Panc1 (cell line): ENCODE measurements at places on chromosomes 6 and 20. TPM values are rescaled to one million over a fixed set of nuclear protein-coding genes. Genes with fewer than 3 reads are reported as not detected.

GRCh38 chr20:14757728-14758127 is 420.3 kb upstream of the FLRT3 start:
- H3K27ac ChIP-seq, result no peak overlapping the region
- H3K4me1 ChIP-seq, result no peaks in the 10 kb centered on the region
- DNase-seq, result no peak
- no peaks in the 10 kb centered on the region for H3K36me3 ChIP-seq
- no peak overlapping the region for H3K4me3 ChIP-seq

- DNase-seq, result no peak
- no peaks in the 10 kb centered on the region for H3K4me1 ChIP-seq
- no peaks in the 10 kb centered on the region for H3K27me3 ChIP-seq
These were observed 951.3 kb downstream of the EPHA7 start for GRCh38 chr6:92468066-92468465.

The TBC1D22B gene
- 13.0 TPM for total RNA-seq

GRCh38 chr6:26520237-26520849 is 17.8 kb upstream of the HMGN4 start:
- peak overlapping the region; percentile 92 for H3K27ac ChIP-seq
- no peaks in the 10 kb centered on the region for H3K27me3 ChIP-seq
- peaks cover 9% of the 10 kb centered on the region for H3K4me1 ChIP-seq

The RIPPLY2 gene
- 6.5 TPM for total RNA-seq

DNA sequence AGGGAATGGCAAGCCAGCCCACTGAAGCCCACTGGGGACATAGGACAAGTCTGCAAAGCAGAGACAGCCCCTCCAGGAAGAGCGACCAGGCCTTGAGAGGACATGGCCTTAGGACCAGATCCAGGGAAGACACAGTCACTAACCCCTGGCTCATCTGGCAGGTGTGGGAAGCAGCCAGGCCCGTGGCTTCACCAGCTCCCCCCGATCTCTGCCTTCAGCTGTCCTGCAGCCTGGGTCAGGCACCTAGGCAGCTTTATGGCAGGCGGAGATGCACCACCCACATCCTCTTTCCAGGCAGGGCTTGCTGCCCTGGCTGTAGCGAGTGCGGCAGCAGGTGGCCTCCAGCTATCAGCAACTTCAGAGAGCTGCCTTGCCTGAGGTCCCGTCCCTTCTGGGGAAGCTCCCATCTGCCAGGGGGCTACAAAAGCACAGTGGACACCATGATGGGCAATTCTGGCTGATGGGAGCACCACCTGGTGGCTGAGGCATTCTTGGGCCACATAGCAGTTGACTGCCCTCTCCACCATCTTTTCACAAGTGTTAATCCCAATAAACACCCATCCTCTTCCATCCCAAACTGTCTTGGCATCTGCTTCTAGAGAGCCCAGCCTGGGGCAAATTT is 85.8 kb downstream of the DZANK1 start:
- DNase-seq, result no peak
- H3K4me3 ChIP-seq, result no peak overlapping the region
- H3K36me3 ChIP-seq, result no peaks in the 10 kb centered on the region
- no peak overlapping the region for H3K27ac ChIP-seq

DNA sequence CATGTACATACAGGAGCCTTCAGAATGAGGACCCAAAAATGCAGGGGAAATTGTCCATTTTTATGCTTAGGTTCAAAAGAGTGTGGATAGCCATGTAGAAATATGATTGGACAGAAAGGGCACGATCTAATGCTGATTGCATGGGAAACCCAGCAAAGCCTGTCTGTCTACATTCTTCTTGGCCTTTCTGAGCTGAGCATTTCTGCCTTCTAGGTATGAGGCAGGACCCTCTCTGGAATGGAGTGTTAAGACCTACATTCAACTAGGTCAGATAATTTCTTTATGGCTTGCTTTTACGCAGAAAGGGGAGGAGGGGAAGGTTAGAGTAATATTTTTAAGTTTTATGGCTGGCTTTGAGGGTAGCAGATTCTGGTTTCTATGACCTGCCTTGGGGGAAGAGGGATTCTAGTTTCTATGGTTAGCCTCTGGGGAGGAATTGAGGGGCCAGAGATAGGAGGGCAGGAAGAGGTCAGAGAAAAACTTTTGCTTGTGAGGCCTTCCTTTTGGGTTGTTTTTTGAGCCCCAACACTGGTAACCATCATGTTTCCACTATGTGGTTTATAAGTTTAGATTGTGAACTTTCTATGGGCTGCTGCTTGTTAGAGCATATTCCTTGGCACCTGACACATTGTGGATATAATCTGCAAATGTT is 63.5 kb downstream of the LYRM2 start:
- H3K36me3 ChIP-seq, result no peaks in the 10 kb centered on the region
- no peak overlapping the region for H3K4me3 ChIP-seq
- no peak overlapping the region for H3K27ac ChIP-seq
- no peaks in the 10 kb centered on the region for H3K27me3 ChIP-seq

The FOXF2 gene
- 12.7 TPM for total RNA-seq

The FKBP1C gene
- 0.49 TPM for total RNA-seq

DNA sequence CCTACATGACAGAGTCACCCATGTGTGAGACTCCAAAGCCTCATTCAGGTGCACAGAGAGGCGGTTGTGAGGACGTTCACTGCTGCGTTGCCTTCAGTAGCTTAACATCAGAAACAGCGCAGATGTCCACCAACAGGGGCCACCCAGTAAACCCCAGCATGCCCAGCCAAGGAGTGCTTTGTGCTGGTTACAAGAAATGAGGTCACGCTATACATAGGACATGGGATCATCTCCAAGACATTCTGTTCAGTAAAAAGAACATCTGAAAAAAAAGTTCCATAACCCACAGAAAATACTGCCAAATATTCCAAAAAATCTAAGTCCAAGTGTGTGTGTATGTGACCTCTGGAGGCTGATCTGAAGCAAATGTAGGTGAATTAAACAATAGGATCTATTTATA is 16.0 kb downstream of the SLC52A3 start:
- no peak overlapping the region for H3K4me3 ChIP-seq
- H3K4me1 ChIP-seq, result no peaks in the 10 kb centered on the region
- H3K36me3 ChIP-seq, result no peaks in the 10 kb centered on the region
- H3K27ac ChIP-seq, result no peak overlapping the region
- no peak for DNase-seq
- H3K27me3 ChIP-seq, result no peaks in the 10 kb centered on the region

GRCh38 chr6:17894905-17895304 is 92.5 kb downstream of the KIF13A start:
- no peaks in the 10 kb centered on the region for H3K4me1 ChIP-seq
- no peak overlapping the region for H3K27ac ChIP-seq
- no peaks in the 10 kb centered on the region for H3K27me3 ChIP-seq
- DNase-seq, result no peak

DNA sequence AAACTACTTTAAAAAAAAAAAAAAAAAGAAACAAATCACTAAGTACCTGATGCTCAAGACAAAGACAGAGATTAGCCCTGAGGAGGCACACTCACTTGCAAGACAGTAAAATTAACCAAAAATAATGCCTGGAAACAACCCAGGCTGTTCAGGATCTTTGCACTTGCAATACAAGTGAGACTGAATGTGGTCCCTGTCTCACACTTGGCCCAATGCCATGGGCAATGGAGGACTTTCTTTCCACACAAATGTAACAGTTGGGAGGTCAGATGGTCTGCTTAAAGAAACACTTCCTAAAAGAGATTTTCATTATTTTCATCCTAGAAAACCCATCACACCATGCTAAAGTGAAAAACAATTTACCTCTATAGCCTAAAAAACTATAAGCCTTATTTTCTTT is 16.2 kb downstream of the STAU1 start:
- no peak overlapping the region for H3K4me3 ChIP-seq
- DNase-seq, result no peak
- no peaks in the 10 kb centered on the region for H3K27me3 ChIP-seq
- H3K36me3 ChIP-seq, result no peaks in the 10 kb centered on the region
- no peak overlapping the region for H3K27ac ChIP-seq

GRCh38 chr6:4916954-4917561 is 86.8 kb downstream of the RPP40 start:
- DNase-seq, result no peak
- H3K36me3 ChIP-seq, result no peaks in the 10 kb centered on the region
- H3K27me3 ChIP-seq, result no peaks in the 10 kb centered on the region

The HINT3 gene
- total RNA-seq, result 11.5 TPM

GRCh38 chr20:43188861-43189553 is 699 bp downstream of the PTPRT start:
- no peaks in the 10 kb centered on the region for H3K4me1 ChIP-seq
- H3K36me3 ChIP-seq, result no peaks in the 10 kb centered on the region; the same call in 1 of the 2 replicates
- H3K4me3 ChIP-seq, result no peak overlapping the region
- no peak overlapping the region for H3K27ac ChIP-seq

The COL10A1 gene
- not detected for total RNA-seq

The PRDM1 gene
- total RNA-seq, result 2.6 TPM

- H3K27me3 ChIP-seq, result no peaks in the 10 kb centered on the region
- no peak overlapping the region for H3K4me3 ChIP-seq
- no peaks in the 10 kb centered on the region for H3K36me3 ChIP-seq
- H3K4me1 ChIP-seq, result no peaks in the 10 kb centered on the region
These were observed 41.2 kb downstream of the LYRM2 start for GRCh38 chr6:89597372-89597771.

The CRISP3 gene
- total RNA-seq, result not detected

The OPN5 gene
- total RNA-seq, result not detected

The OLIG3 gene
- not detected for total RNA-seq

The LY6G6F gene
- not detected for total RNA-seq

DNA sequence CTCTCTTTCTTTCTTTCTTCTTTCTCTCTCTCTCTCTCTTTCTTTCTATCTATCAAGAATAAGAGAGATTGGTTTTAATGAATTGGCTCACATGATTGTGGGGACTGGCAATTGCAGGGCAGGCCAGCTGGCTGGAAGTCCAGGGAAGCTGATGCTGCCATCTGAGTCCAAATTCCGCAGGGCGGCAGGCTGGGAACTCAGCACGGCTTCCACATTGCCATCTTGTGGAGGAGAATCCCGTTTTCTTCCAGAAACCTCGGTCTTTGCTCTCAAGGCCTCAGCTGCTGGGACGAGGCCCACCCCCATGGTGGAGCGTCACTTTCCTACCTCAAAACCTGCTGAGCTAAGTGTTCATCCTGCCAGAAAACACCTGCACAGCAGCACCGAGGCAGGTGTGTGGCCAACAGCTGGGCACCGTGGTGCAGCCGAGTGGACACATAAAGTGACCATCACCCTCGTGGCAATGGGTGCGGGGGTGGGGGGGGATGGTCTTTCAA is 58.8 kb upstream of the SLCO4A1 start:
- H3K36me3 ChIP-seq, result no peaks in the 10 kb centered on the region
- no peak for DNase-seq
- peaks cover 53% of the 10 kb centered on the region for H3K4me1 ChIP-seq
- no peaks in the 10 kb centered on the region for H3K27me3 ChIP-seq

DNA sequence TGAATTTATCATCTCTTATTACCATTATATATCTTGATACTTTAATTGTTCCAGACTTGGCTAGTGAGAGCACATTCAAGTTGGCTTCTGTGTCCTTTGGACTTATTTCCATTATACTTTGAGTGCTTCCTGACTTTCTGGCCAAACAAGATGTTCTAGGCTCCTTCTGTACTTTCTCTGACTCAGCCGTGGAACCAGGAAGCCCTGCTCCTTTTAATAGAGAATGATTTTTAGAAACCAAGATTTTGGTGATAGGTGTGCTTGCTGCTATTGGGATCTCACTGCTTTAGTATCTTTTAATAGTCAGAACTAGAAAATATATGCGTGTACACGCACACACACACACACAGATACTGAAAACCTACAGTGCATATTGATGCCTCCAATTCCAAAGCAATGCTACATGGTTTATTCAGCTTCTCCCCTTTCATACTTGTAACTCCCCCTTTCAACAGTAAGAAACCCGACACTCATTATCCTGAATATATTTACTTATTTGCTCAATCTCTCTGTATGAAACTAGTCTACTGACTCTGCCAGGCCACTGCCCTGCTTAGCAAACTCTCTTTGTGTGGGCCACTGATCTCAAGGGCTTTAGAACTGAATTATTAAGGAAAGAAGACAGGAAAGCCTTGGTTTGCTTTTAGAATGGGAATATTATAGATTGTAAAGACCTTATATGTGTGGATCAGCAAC is 42.7 kb upstream of the EZR start:
- H3K27ac ChIP-seq, result no peak overlapping the region
- no peaks in the 10 kb centered on the region for H3K27me3 ChIP-seq
- no peak overlapping the region for H3K4me3 ChIP-seq
- H3K4me1 ChIP-seq, result peaks cover 30% of the 10 kb centered on the region

GRCh38 chr6:19210849-19211590 is 626.1 kb upstream of the ID4 start:
- H3K27ac ChIP-seq, result no peak overlapping the region
- H3K4me3 ChIP-seq, result no peak overlapping the region
- H3K27me3 ChIP-seq, result no peaks in the 10 kb centered on the region
- H3K36me3 ChIP-seq, result no peaks in the 10 kb centered on the region

GRCh38 chr6:129269076-129269475 is 386.1 kb downstream of the LAMA2 start:
- H3K27me3 ChIP-seq, result no peaks in the 10 kb centered on the region
- H3K4me1 ChIP-seq, result no peaks in the 10 kb centered on the region
- no peak overlapping the region for H3K4me3 ChIP-seq
- no peak overlapping the region for H3K27ac ChIP-seq

- no peak overlapping the region for H3K27ac ChIP-seq
- no peaks in the 10 kb centered on the region for H3K36me3 ChIP-seq
- no peak overlapping the region for H3K4me3 ChIP-seq
- DNase-seq, result no peak
- H3K27me3 ChIP-seq, result no peaks in the 10 kb centered on the region
- no peaks in the 10 kb centered on the region for H3K4me1 ChIP-seq
These were observed 27.5 kb downstream of the TFAP2C start for GRCh38 chr20:56656632-56657031.

DNA sequence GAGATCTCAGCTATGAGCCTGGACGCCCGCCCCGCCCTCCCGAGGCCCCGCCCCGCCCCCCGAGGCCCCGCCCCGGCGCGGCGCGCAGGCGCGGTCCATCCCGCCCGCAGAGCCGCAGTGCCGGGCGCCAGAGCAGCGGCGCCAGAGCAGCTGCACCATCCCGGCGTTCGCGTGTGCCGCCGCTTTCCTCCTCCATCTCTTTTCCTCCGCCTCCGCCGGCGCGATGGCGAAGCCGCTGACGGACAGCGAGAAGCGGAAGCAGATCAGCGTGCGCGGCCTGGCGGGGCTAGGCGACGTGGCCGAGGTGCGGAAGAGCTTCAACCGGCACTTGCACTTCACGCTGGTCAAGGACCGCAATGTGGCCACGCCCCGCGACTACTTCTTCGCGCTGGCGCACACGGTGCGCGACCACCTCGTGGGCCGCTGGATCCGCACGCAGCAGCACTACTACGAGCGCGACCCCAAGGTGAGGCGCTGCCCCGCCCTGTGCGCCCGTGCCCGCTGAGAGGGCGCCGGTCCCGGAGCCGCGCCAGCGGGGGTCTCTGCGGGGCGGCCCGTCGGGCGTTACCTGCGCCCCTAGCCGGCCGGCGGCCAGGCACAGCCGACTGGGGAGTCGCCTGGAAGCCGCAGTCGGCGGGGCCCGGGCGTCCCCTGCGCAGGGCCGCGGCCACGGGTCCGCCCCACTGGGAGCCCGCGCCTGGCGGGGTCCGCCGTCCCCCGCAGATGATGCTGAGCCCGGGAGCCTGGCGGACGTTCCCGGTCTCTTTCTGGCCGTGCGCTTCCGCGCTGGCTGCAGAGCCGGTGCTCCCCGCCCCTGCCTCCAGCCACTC is at the start of gene PYGB:
Gene PYGB, plus strand, starts transcription at position 130 of the 830 bp plus-strand sequence. Its CDS starts 94 bp downstream, at position 224.
- peaks cover 45% of the 10 kb centered on the region for H3K4me1 ChIP-seq
- peaks cover 2% of the 10 kb centered on the region; the same call in 1 of the 2 replicates for H3K36me3 ChIP-seq
- H3K4me3 ChIP-seq, result peak within 1 kb of the TSS; percentile 92
- no peaks in the 10 kb centered on the region for H3K27me3 ChIP-seq
- no peak for DNase-seq
- peak within 1 kb of the TSS; percentile 95 for H3K27ac ChIP-seq
